CD4-positive, alpha-beta T cell treated with Interleukin-15 for 1 hour (primary cell): ENCODE measurements at places on chromosomes 1 and 21.

DNA sequence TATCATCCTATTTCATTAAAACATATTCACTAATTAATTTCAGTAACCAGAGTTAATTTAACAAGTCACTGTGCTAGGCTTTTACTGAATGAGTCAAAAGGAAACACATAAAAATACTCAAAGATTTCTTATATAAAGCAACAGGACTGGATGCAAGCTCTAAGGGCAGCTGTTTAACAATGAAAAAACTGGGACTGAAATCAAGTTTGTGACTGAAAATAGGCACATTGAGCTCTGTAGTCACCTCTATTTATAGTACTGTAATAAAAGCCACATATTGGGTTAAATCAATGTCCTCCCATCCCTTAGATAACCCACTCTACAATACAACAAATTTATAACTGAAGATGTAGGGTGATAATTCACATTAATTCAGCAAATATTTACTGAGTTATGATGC is 52.4 kb downstream of the SMYD3 start:
- DNase-seq, result no peak

DNA sequence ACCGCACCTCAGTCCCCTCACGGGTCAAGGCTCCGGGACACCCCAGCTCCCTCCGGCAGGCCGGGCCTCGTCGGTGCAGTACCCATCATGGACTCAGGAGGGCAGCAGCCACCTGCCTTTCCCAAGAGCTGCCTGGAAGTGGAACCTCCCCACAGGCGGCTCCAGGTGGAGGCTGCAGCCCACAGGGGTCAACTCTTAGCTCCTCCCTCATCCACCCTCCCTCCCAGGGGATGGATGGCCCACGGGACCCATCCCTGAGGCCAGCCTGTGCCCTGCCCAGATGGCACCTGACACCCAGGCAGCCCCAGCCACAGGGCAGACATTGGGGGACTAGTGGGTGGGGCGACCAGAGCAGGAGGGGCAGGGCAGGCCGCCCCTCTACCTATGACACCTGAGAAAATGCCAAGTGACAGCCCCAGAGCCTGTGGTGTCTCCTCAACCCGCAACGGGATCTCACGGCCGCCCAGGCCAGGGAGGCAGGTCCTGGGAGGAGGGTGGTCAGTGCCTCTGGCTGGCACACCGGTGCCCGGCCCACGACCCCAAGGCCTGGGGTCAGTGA is 1.2 kb upstream of the ARHGEF16 start:
- DNase-seq, result peak; percentile 63

DNA sequence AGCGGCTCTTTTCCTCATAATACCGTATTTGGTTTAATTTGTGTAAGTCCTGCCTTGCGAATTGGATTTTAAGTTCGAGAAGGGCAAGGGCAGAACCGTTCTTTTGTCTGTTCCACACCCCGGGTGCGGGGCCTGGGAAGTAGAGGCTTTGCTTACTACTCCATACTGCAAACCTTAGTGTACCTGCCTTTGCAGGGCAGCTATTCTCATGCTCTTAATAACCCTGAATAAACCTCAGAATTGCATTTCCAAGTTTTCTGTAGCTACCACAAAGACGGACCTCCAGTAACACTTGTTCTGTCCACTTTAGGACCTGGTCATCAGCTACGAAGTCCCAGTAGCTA is 657 bp upstream of the HNRNPU start:
- DNase-seq, result peak; percentile 18

GRCh38 chr1:169900571-169900970 is 6.9 kb upstream of the SCYL3 start:
- no peak for DNase-seq

- DNase-seq, result peak; percentile 29
These were observed at the start of gene ENAH for GRCh38 chr1:225652729-225653462. ENAH (minus strand) TSS chr1:225653123; CDS start chr1:225652690, 433 bp downstream.

DNA sequence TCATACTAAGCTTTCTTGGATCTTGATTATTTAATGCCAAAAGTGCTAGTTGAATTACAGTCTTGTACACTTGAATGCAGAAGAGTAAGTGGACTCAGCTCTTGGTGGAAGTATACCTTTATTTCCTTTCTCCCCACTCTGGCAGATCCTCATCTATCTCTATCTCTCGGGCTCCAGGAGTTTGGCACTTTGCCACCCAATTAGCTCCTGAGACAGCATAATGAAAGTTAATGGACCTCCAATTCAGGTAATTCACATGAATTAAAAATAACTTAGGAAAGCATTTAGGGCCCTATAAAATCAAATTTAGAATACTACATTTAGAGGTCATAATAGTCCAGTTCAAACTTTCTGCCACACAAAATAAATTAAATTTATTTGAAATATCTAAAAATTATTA is 67.4 kb downstream of the OLFM3 start:
- no peak for DNase-seq

DNA sequence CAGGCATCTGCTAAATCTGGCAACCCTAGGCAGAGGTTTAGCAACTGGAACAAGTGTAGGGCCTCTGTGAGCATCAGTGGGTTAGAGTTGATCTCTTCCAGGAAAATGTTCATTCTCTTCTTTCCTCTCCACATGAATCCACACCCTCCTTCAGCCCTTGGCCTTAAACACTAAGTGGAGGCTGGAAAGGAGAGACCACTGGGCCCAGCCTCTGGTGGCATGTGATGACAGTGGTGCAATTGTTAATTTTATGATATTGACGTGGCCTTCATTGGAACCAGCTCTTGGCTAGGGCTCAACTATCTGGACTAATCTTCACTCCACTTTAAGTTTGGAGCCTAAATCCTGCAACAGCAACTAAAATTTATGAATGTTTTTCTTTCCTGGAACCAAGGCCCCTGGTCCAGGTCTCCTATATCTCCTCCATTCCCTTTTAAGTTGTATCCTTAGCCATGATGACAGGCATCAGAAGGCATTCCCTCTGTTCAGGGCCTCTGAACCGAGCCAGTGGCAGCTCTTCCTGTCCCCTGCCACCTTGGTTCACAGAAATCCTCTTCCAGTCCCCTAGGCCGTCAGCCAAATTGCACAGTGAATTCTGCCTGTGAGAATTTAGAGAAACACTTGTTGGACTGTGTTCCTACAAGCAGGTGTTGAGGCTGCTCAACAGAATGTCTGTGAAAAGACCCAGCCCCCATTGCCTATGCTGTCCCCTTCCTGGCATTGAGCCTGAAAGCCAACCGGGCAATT is 132.2 kb downstream of the PSMG1 start:
- DNase-seq, result no peak

DNA sequence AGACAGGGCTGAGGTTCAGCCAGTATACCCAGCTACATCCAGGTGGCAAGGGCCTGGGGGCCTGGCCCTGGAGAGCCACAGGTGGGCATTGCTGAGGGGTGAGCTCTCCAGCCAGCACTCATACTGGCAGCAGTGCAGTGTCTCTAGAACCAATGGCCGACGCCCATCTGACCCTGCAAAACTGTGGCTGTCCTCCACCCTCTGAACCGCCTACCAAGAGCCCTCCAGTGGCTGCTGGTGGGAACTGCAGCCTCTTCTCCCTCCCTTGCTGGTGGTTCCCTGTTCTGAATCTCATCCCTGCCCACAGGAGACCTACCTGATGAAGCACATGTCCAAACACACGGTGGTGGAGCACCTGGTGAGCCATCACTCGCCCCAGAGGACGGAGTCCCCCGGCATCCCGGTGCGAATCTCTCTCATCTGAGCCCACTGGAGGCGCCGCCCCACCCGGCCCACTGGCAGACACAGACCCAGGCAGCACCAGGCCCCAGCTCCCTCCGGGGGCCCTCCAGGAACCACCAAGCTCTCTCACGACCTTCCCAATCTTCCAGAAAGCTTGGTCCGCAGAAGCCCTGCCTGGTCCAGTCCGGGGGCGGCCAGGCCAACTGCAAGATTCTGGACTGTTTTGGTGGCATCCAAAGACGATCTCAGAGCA is 22.1 kb downstream of the A3GALT2 start:
- peak; percentile 54 for DNase-seq

DNA sequence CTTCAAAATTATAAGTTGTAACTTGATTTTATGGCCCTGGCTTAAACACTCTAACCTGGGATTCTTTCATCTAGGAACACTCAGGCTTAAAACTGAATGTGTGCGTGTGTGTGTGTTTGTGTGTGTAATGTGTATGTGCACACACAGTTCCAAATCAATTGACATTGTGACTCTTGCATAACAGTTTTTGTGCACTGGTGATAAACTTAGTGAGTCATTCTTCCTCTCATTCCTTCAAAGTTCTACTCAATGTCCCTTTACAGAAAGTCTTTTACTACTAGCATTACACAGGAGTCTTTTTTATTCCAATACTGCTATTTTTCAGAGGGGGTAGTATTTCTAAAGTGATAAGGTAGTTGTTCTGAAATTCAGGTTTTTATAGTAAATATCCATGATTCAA is 943.6 kb downstream of the KCNT2 start:
- DNase-seq, result no peak

- no peak for DNase-seq
These were observed 9.4 kb downstream of the SOD1 start for GRCh38 chr21:31668651-31669491.

- no peak for DNase-seq
These were observed 6.3 kb downstream of the MIA3 start for GRCh38 chr1:222624214-222624613.

DNA sequence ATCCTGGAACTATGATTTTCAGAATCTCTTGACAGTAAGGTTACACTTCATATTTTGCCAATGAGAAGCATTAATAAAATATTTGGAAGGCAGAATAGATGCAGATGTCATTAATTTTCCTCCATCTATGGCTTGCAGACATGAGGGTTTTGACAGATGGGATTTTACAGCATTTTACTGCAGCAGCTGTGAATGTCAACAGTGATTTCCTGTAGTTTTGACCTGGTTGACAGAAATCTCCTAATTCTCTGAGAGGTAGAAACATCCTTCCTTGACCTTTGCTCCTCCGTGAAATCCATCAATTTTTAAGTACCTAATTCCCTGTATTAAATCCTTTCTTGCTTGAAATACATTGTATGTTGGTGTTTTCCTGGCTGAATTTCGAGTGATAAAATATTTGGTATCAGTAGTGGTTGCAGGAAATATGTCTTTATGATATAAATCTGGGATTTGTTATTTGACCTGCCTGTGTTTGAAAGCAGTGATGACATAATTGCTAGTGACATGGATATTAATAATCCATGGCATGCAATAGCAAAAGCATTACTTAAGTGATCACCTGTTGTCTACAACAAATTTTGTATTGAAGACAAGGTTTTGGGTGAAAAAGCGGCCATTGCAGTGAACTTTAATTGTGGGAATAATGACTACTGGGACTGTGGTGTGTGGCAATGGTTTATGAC is 73.9 kb downstream of the HLX start:
- DNase-seq, result no peak

- no peak for DNase-seq
These were observed 44.0 kb downstream of the TRAF5 start for GRCh38 chr1:211370669-211371068.

GRCh38 chr1:30898031-30898815 is 10.3 kb downstream of the SDC3 start:
- DNase-seq, result no peak

GRCh38 chr1:206631085-206631509 is 4.2 kb upstream of the DYRK3 start:
- peak; percentile 18 for DNase-seq

- no peak for DNase-seq
These were observed 276.9 kb upstream of the ADGRL4 start for GRCh38 chr1:79283451-79283850.

DNA sequence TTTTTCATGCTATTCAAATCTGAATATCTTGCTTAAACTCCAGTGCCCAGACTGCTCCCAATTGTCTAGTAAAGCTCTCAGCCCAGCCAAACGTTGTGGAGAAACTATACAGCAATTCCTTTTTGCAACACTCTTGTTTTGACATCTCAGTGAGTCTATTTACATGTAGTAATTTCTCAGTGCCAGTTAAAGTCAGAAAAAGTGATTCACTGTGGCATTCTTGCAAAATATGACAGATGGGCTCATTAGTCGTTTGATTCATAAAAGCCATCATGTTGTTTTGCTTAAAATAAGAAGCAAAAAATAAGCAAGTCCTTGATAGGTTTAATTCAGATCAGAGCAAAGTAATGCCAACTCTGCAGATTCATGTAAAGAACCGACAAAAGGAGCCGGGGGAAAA is 20.7 kb upstream of the TMPRSS15 start:
- no peak for DNase-seq

GRCh38 chr1:234772345-234773147 is 162.6 kb upstream of the IRF2BP2 start:
- DNase-seq, result peak; percentile 92

DNA sequence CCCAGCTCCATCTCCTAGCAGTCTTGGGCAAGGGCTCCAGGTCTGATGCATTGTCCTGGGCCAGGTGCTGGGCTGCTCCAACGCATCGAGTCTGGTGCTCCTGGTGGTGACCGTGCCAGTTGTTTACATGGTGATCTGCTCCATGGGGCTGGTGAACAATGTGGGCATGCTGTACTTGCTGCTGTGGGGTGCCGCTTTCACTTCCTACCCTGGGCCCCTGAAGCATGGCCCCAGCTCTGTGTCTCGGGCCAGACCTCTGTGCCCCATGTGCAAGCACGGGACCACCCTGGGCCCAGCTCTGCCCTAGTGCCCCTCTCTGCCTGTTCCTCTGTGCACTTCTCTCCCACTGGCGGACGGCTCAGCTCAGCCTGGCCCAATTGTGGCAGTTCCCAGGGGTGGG is 119.4 kb downstream of the MAST2 start:
- DNase-seq, result no peak

DNA sequence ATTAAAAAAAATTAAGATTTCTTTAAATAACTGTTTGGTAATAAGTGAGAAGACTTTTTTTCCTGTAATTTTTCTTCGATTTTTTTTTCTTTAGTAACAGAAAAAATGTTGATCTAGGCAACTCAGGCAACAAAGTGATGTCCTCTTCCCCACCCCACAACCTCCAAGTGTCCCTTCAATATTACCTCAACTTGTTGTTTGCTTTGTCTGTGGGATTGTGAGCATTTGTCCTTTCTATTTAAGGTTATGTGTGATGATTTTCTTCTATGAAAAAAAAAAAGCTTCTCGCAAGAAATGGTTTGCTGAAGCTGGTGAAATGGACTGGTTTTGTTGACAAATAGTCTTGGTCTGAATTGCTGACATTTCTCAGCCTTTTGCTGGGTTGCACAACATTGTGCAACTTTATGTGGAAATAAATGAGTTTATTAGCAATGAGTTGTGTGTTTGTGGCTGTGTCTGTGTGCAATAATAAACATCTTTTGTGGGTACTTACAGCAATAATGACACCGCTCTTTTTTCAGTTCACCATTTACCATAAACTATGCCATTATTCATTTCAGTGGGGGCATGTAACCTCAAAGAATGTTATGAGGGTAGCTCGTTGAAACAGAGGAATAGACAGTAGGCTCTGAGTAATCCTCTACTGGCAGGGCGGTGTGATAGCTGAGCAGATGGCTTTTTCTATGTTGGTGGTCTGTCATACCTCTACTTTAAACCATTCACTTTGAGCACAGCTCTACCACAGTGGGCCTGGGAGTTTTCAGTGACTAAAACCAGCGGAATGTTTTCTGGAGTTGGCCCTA is 218.4 kb downstream of the HLX start:
- DNase-seq, result peak; percentile 28

DNA sequence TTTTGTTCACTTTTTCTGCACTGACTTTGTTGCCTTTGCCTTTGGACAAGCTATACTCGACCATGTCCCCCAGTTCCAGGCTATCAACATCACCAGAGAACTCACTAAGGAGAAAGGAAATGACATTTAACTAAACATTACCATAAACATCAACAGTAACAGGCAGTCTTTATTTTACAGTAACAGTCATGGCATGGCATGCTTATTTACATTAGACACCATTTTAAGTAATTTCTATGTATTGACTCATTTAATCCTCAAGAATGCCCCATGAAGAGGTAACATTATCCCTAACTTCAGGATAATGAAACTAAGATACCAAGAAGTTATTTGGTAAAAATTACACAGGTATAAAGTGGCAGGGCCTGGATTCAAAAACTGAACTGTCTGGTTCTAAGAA is 8.7 kb upstream of the NRAS start:
- DNase-seq, result no peak
